ENCODE measurements at places on chromosomes 4 and X. TPM values are rescaled to one million over a fixed set of nuclear protein-coding genes. Genes with fewer than 3 reads are reported as not detected.

SMR3A gene
- total RNA-seq, result not detected

OTC gene
- total RNA-seq, result not detected

S100P gene
- total RNA-seq, result not detected

OTUD6A gene
- not detected for total RNA-seq

DNA sequence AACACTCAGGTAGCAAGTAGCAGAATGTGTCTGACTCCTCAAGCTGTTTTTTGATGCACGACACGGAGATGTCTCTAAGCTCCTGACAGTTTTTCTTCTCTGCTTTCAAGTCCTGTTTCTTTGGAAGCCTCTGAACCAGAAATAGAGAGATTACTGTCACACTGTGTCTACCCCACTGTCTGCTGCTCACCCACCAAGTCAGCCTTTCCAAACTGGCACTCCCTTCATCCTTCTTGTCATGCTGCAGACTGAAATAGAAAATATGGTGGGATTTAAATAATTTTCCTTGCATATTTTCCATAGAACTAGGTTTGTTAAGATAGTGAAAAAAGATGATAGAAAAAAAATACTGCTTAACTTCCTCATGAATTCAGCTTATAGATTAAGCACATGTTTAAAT lies 102.5 kb upstream of the SPANXN4 start:
- DNase-seq, result no peak

DNA sequence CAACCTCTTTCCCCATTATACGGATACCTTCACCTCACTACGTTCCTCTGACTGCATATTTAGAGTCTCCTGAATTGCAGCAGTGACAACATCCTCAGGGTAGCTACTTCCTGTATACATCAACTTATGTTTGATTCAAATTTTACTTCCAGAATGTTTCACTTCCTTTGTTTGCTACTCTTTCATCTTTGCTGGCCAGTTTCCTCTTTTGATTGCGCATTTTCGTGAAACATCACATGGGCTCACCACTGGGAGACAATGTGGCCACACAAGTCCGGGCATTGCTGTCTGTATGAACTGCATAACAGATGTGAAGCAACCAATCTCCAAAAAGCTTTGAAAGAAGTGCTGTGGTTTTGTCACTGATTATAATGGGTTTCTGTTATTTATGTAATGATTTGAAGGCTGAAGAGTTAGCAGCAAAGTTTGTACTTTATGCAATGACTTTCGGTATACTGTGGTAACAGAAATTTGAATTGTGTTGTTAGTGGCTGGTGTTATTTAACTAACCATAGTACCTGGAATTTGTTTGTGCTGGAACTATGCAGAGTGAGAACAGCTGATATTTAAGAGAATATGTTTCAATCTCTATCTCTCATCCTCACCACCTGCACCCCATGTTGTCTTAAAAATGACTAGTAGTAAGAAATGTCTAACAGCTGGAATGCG lies 7.4 kb downstream of the SNCA start:
- no peak for DNase-seq

- DNase-seq, result no peak
These were observed 32.1 kb upstream of the SCML1 start for GRCh38 chrX:17705211-17705610.

RIPPLY1 gene
- not detected for total RNA-seq

PIR gene
- 13.2 TPM for total RNA-seq

PALLD gene
- total RNA-seq, result 977 TPM

ADGRG2 gene
- 0.62 TPM for total RNA-seq

DNA sequence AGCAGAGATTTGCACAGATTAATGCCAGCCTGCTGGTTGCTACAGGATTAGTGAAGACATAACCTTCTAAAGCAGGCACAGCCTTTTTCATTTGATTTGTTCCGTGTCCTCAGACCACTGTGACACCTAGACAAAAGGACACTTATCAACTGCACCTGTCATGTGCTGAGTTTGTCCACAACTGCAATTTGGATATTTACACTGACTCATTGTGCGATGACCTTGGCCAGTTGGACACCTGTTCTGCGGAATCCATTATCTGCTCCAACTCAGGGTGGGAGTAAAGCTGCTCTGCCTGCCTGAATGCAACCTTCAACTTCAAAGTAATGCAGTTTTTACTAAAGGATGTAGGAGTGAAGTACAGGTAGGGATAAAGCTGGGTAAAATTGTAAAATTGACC lies 4.1 kb upstream of the NR0B1 start:
- DNase-seq, result no peak

WDFY3 gene
- total RNA-seq, result 41.0 TPM

Data from Right ventricle myocardium inferior (tissue), 1 donor.